ENCODE measurements at places on chromosomes 5 and 9. TPM values are rescaled to one million over a fixed set of nuclear protein-coding genes. Genes with fewer than 3 reads are reported as not detected.

DNA sequence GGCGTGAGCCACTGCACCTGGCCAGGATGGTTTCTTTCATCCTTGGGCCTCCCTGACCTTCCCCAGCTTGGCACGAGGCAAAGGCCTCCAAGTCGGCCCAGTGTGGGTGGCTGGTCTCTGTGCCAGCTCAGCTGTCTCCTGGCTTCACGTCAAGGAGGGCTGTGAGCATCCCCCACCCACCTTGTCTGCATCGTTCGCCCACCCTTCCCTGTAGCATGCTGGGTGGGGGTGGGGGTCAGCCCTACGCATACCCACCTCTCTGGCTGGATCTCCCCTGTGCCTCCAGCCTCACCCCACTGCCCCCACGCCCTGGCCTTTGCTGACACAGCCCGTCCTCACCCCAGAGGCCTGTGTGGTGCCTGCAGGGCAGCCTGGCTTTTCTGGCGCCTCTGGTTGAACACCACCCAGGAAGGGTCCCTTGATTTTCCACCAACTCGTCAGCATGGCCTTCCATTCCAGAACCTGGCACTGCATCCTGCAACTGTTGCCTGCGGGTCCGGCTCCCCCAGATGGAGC is 8.8 kb upstream of the WDR5 start:
- DNase-seq = no peak

PLAC8L1 gene
- 2.6 TPM for total RNA-seq

DNA sequence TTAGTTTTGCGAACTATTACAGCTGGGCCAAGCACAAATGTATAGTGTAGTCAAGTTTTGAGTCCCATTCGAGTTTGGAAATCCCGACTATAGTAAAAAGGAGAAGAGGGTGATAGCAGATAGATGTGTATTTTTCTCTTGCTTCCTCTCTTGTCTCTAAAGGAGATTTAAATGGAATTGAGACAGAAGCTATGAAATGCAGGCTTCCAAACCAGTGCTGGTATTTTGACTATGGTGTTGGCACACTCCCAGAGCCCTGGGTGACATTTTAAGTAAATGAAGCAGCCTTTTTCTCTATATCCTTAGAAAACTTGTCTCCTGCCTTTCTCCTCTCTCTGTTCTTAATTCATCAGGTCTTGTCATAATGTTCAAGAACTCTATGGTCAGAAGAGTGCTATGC is 17.7 kb upstream of the AUH start:
- DNase-seq = no peak

GRCh38 chr9:76358628-76359280 is 35.5 kb downstream of the RFK start:
- DNase-seq = no peak

TMEM141 gene
- 73.6 TPM for total RNA-seq

GRCh38 chr9:17480966-17481365 is 97.9 kb upstream of the SH3GL2 start:
- no peak for DNase-seq

TAF1L gene
- not detected for total RNA-seq

- no peak for DNase-seq
These were observed 212.6 kb downstream of the ARHGAP26 start for GRCh38 chr5:142982821-142983200.

- no peak for DNase-seq
These were observed 23.1 kb upstream of the SPTLC1 start for GRCh38 chr9:92138157-92138959.

DNA sequence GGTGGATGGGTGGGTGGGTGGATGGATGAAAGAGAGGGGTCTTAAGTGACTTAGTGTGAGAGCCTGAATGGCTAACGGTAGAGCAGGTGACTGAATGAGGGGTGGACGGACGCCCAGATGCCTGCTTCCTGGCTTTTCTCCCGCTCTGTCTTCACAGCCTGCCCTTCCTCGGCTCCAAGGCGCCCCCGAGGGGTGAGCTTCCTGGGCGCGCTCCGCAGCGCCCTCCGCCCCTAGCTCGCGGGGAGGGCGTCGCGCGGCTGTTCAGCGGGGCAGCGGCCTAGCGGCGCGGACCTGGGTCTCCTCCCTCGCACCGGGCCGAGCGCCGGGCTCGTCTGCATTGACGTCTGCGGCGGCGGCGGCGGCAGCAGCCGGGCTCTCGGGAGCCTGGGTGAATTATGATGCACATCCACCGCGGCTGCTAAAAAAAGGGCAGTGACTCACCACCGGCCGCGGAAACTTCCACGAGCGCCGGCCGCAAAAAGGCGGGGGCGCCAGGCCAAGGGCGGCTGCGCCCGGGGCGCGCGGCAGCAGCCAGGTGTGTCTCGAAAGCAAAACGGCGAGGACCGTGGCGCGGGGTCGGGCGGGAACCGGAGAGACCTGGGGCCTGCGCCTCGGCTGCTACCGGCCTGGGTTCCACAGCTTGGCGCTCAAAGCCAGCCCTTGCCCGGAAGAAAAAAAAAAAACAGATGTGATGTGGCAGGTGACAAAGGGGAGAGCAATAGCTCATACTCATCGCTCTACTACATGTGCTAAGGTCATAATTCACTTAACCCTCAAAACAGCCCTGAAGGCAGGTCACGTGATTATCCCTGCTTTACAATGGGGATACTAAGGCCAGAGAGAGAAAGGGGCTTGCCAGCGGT is 143.0 kb upstream of the ADRA1B start:
- peak; percentile 44 for DNase-seq

SLIT3 gene
- total RNA-seq = 0.10 TPM

HMCN2 gene
- total RNA-seq = 0.22 TPM

- no peak for DNase-seq
These were observed 63.3 kb downstream of the CWC27 start for GRCh38 chr5:64831996-64832395.

GRCh38 chr5:31952067-31952466 is 222.1 kb downstream of the GOLPH3 start:
- no peak for DNase-seq

Data from HCT116 (cell line).